Naive thymus-derived CD4-positive, alpha-beta T cell (primary cell): ENCODE measurements at places on chromosomes 1 and 21. TPM values are rescaled to one million over a fixed set of nuclear protein-coding genes. Genes with fewer than 3 reads are reported as not detected.
A peak's percentile ranks its signal among the peaks of the same experiment; 100 is the strongest.

DNA sequence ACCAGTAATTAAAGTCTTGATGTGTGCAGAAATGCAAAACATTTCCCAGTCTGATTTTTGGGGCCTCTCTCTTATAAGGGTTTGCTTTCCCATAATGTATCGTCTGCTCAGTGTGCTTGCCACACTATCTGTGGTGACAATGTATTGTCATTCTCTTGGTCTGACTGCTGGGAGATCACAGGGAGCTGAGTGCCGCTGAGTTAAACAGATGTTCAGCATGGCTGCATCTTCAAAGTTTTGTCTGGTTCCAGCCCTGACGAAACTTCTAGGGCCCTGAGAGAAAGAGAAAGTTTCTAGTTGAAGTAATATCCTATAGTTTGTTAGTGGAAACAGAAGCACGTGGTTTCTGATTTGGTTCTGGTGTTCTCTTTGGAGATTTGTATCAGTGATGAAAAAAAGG lies 42.6 kb downstream of the DNM3 start:
- DNase-seq, result no peak
- H3K27me3 ChIP-seq, result no peaks in the 10 kb centered on the region
- no peaks in the 10 kb centered on the region for H3K36me3 ChIP-seq
- no peaks in the 10 kb centered on the region for H3K4me1 ChIP-seq

- H3K27ac ChIP-seq, result no peak overlapping the region
- peaks cover 26% of the 10 kb centered on the region for H3K4me1 ChIP-seq
- H3K36me3 ChIP-seq, result no peaks in the 10 kb centered on the region
- DNase-seq, result no peak
- peak overlapping the region; percentile 48 for H3K4me3 ChIP-seq
- H3K27me3 ChIP-seq, result no peaks in the 10 kb centered on the region
Observed at GRCh38 chr1:26530895-26531598, 1.5 kb downstream of the RPS6KA1 start.

DNA sequence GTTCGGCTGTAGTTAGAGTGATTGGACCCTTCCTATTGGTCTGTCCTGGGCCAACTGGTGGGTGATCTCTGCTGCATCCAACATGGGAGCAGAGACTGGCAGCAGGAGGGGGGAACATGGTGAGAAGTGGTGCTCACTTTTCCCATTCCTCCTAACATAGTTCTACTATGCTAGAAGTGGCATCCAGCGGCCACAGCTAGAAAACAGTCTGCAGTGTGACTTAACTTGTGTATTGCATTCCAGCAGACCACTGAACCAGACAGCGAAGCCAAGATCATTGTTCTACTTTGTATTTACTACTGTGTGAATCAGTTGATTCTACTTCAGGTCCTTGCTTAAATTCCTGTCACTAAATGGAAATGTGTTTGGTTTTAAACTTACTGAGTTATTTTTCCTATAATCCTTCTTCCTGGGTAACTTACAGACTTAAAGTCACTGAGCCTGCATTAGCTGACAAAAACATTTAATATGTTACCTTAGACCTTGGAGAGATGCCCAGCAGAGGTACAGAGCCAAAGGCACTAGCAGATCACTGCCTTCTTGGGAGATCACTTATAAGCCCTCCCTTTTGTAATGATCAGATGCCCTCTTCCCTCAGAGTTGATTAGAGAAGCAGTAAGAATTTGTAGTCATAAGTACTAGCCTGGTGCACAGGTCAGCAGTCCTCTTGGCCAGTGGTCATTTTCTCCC lies 8.2 kb downstream of the FABP3 start:
- DNase-seq, result no peak
- H3K36me3 ChIP-seq, result no peaks in the 10 kb centered on the region
- no peaks in the 10 kb centered on the region for H3K27me3 ChIP-seq
- H3K27ac ChIP-seq, result no peak overlapping the region
- no peaks in the 10 kb centered on the region for H3K4me1 ChIP-seq

FAM78B gene
- total RNA-seq, result not detected

F13B gene
- total RNA-seq, result not detected

MMP23B gene
- 4.2 TPM for total RNA-seq

NUDT4B gene
- 1.2 TPM in 1 of 2 replicates, not detected in the other for total RNA-seq
